ENCODE measurements at places on chromosomes 4 and X.

GRCh38 chrX:106300239-106300638, 132.1 kb downstream of the PWWP3B start:
- no peak for DNase-seq

- DNase-seq: no peak
Measured at GRCh38 chr4:3290476-3290875, 2.3 kb upstream of the RGS12 start.

DNA sequence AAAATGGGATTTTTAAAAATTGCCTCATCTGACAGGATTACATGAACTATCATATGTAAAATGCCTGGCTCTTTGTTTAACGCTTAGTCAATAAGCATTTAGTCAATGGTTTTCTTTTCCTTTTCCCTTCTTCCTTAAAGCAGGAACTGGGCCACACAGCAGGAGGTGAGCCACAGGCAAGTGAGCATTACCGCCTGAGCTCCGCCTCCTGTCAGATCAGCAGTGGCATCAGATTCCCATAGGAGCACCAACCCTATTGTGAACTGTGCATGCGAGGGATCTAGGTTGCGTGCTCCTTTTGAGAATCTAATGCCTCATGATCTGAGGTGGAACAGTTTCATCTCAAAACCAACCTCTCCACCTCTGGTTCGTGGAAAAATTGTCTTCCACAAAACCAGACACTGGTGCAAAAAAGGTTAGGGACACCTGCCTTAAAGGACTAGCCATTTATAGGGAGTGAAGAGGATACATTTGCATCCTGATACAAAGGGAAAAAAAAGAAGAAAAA, 306.1 kb downstream of the FBXW7 start:
- no peak for DNase-seq

- no peak for DNase-seq
Measured at GRCh38 chrX:8913655-8914409, 112.6 kb upstream of the FAM9A start.

DNA sequence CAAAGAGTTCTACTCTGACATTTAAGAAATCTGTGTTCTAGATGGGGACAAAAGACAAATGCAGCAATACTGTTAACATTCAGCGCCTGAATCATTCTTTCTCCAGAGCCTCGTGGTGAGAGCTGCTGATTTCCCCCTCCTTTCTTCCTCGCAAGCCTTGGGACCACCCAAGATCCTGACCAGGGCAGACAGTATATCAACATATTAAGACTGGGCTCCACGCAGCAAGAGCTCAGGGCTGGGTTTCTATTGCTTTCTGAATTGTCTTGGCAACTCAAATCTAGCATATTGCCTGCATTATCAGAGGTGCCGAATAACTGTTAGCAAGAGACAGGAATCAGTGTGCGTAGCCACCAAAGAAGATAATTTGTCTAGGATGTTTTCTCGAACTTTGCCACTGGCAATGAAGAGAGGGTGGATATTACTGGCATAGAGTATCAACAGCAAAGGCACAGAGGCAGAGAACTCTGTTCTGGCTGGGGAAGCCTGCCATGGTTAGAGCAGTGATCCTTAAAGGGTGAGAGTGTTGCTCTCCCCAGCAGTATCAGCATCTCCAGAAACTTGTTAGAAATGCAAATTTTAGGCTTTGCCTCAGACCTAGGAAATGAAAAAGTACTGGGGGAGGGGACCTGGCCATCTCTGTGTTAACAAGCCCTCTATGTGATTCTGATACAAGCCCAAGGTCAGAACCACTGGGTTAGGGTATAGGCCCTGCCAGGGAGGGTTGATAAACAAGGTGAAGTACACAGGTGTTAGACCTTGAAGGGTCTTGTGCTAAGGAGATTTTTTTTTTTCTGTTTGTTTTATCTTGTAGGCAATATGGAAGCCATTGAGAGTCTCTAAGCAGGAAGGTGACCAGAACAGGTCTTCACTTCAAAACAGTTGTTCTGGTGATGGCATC, 46.2 kb upstream of the MID1IP1 start:
- no peak for DNase-seq

DNA sequence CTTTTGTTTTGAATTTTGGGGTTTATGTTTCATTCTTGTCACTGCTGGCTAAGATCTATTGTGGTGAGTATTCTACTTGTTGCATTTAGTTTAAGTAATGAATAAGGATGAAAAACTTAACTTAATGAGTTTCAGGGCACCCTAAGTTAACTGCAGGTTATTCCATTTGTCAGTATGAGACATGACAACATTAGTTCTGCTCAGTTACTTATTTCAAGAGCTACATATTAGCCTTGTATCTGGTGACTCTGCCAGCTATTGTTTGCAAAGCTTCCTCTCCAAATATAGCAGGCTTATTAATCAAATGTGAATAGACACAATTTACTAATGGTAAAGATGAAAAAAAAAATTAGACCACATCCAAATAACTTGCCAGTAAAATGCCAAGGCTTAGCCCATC, 567.1 kb downstream of the IL15 start:
- no peak for DNase-seq

GRCh38 chrX:156002507-156002906, 5.0 kb downstream of the IL9R start:
- no peak for DNase-seq

DNA sequence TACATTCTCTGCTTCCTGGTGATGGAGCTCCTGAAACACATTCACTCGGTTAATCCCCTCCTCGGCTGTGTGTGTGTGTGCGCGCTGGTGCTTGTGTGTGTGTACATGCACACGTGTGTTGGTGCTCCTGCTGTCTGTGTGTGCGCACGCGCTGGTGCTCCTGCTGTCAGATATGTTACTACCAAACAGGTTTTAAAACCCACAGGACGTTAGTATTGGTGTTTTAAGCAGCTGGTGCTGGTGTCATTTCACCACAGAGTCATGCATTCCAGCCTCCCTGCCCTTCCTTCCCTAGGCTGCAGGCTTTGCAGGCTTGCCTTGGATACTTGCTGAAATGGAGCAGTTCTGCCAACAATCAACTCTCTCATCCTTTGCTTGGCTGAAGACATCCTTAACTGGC, 48.1 kb upstream of the CPLX1 start:
- no peak for DNase-seq

GRCh38 chr4:123284168-123284567, 112.4 kb upstream of the SPRY1 start:
- DNase-seq: no peak
